A549 treated with ZK216348 at 1 μM for 4 hours (cell line): ENCODE measurements at places on chromosomes 5 and 9. TPM values are rescaled to one million over a fixed set of nuclear protein-coding genes. Genes with fewer than 3 reads are reported as not detected.

The SLC34A3 gene
- 0.13 to 0.19 TPM in 2 of 5 replicates, not detected in the others for total RNA-seq

The FCN2 gene
- total RNA-seq: not detected in 5 replicates

The FGFR4 gene
- total RNA-seq: 10.3 to 26.0 TPM (median 25.5 TPM) in 5 replicates

The APBA1 gene
- 0.12 to 1.1 TPM (median 0.16 TPM) in 5 replicates for total RNA-seq

The LCN9 gene
- not detected in 5 replicates for total RNA-seq
